ENCODE measurements at places on chromosomes 2 and 18. TPM values are rescaled to one million over a fixed set of nuclear protein-coding genes. Genes with fewer than 3 reads are reported as not detected.

RAB17 gene
- not detected for total RNA-seq

ADD2 gene
- 6.9 TPM for total RNA-seq

CNDP1 gene
- total RNA-seq = not detected

PSMG2 gene
- 113 TPM for total RNA-seq

EPB41L3 gene
- total RNA-seq = 1.7 TPM

MAPK4 gene
- not detected for total RNA-seq

STARD6 gene
- 0.54 TPM for total RNA-seq

C1D gene
- 28.3 TPM for total RNA-seq

RANBP2 gene
- 74.1 TPM for total RNA-seq

Measured in activated T-helper 1 cell treated with anti-CD3 and anti-CD28 coated beads, Interleukin-12 subunit alpha, Interleukin-12 subunit beta, Interleukin-2, Interleukin-4 antibody, amounts not matched to agents 30 ng/mL and 10 ng/mL and 1 ng/mL, durations not matched to agents 14 hours and 24 hours and 36 hours (primary cell).